ENCODE measurements at places on chromosomes 4 and X.

DNA sequence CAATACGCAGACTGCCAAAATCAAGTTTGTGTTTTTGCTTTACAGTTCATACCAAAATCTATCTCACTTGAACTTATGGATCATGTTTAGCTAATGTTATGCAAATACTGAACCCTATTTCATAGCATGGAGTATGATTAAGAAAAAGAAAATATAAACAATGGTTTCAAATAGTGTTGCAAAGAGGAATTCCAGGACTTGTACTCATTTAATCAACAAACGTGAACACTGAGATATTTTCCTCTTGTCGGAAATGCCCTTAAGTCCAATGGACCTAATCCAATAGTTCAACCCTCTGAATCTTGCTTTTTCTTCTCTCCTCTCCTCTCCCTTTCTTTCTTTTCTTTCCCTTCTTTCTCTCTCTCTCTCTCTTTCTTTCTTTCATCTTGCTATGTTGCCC, 30.8 kb downstream of the RASL11B start:
- DNase-seq: no peak

GRCh38 chr4:125735102-125735501, 420.3 kb downstream of the FAT4 start:
- DNase-seq: peak; percentile 37

- DNase-seq: no peak
These were observed 155.7 kb downstream of the SLC4A4 start for GRCh38 chr4:71494539-71494938.

DNA sequence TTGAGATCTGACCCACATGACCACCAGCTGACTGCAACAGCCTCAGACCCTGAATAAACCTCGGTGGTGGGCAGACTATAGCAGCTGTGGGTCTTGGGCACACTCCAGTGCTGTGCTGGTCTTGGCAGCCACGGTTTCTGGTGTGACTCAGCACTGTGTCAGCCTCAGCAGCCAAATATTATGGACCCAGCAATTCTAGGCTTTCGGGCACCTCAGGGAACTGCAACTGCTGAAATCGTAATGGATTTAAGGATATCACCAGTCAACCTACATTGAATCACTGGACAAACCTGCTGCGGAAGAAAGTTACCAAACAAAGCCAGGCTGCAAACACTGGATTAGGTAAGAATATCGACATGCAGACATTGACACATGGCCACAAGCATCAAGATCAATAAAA, 10.5 kb upstream of the UBE2NL start:
- DNase-seq: no peak

GRCh38 chrX:154800478-154801210, 4.6 kb downstream of the MPP1 start:
- no peak for DNase-seq

GRCh38 chr4:185567381-185568376, 32.4 kb upstream of the PDLIM3 start:
- DNase-seq: no peak

GRCh38 chr4:76199664-76200211, 13.9 kb downstream of the SCARB2 start:
- DNase-seq: no peak

DNA sequence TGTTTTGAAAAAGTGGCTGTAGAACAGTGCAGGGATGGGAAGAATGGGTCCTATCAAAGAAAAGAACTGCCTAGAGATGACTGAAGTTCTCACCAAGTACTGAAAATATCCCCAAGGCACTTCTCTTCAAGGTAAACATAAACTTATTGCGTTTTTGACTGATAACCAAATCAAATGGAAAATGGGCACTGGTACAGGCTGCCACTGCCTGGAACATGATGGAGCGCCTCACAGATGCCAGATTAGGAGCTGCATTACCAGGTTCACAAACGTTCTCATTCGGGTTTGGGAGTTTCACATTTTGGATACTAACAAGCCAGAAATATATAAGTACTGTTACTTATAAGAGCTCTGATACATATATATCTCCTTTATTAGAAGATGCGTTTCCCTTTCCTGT, 141.3 kb downstream of the CBR4 start:
- no peak for DNase-seq
